Tibial nerve (tissue), 4 donors: ENCODE measurements at places on chromosomes 11 and 22.

DNA sequence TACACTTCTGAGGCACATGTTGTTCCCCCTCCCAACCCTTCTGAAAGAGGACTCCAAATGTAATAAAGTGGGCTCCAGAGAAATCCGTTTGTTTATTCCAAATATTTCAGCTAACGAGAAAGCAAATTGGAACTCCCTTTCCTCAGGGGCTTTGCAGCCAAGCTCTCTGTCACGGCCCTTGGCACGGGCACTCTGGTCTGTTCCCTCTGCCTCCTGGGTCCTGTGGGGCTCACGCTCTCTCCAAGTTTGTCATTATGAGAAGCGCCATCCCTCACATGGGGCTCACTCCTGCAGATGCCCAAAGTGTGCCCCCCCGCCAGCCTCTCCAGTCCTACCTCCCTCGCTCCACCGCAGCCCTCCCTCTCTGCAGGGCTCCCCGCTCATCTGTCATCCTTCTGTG is 125.4 kb upstream of the POU2AF2 start:
- no peak overlapping the region for H3K27ac ChIP-seq
- H3K4me3 ChIP-seq, result no peak overlapping the region
- no peaks in the 10 kb centered on the region for H3K4me1 ChIP-seq
- no peaks in the 10 kb centered on the region for H3K27me3 ChIP-seq

DNA sequence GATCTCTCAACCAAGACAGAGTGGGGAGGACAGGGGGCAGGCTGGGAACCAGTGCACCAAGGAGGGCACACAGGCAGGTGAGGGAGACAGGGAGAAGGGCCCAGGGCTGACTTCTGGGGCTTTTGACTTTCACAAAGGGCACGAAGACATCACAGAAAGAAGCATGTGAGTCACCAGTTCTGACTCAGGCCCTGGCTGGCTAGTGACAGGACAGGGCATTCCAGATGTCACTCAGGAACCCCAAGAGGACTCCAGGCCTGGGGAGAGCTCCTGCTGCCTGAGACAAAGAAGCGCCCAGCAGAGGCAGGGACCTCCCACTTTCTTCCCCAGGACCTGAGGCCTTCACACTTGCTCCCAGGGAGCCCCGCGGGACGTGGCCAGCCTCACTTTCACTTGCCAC is 497.2 kb downstream of the BUD13 start:
- no peaks in the 10 kb centered on the region for H3K4me1 ChIP-seq
- H3K36me3 ChIP-seq, result no peaks in the 10 kb centered on the region
- no peaks in the 10 kb centered on the region for H3K27me3 ChIP-seq
- no peak for DNase-seq

GRCh38 chr11:77066229-77067042 is at the start of gene CAPN5:
Gene CAPN5, plus strand, starts transcription at chr11:77066971. Its CDS starts 17,916 bp downstream, at chr11:77084887.
- H3K27ac ChIP-seq, result peak within 1 kb of the TSS; percentile 97
- H3K4me3 ChIP-seq, result peak within 1 kb of the TSS; percentile 65
- no peaks in the 10 kb centered on the region for H3K36me3 ChIP-seq
- DNase-seq, result peak; percentile 83
- H3K27me3 ChIP-seq, result no peaks in the 10 kb centered on the region

DNA sequence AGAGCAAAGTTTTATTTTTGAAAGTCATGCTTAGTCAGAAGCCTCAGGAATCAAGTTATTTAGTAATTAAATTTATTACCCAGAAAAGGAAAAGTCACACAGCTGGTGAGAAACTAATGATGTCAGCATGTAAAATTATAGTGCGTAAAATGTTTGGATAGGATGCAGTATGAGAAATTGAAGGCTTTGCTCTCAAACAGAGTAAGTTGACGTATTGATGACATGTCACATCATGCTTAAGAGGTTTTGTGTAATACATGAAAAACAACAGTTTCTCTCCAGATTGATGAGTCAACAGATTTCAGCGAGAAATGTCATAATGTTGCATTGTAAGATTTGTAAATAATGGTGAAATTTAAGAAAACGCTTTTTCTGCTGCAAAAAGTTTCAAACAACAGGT is 769.8 kb downstream of the METTL15 start:
- H3K27ac ChIP-seq, result no peak overlapping the region
- no peak for DNase-seq
- no peaks in the 10 kb centered on the region for H3K36me3 ChIP-seq
- no peaks in the 10 kb centered on the region for H3K27me3 ChIP-seq
- H3K4me1 ChIP-seq, result no peaks in the 10 kb centered on the region

DNA sequence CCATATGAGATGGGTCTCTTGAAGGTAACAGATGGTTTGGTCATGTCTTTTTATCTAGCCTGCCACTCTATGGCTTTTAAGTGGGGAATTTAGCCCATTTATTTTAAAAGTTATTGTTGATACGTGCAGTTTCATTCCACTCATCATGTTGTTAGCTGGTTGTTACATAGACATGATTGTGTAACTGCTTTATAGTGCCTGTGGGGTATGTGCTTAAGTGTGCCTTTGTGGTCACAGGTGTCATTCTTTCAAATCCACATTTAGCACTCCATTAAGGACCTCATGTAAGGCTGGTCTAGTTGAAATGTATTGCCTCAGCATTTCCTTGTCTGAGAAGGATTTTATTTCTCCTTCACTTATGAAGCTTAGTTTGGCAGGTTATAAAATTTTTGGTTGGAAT is 263.8 kb upstream of the LUZP2 start:
- no peaks in the 10 kb centered on the region for H3K4me1 ChIP-seq
- H3K4me3 ChIP-seq, result no peak overlapping the region
- H3K27me3 ChIP-seq, result no peaks in the 10 kb centered on the region
- DNase-seq, result no peak
- no peaks in the 10 kb centered on the region for H3K36me3 ChIP-seq

- no peaks in the 10 kb centered on the region for H3K36me3 ChIP-seq
- H3K4me3 ChIP-seq, result no peak overlapping the region
- no peaks in the 10 kb centered on the region for H3K27me3 ChIP-seq
- DNase-seq, result no peak
Measured at GRCh38 chr11:2797741-2798361, 87.7 kb downstream of the CDKN1C start.

DNA sequence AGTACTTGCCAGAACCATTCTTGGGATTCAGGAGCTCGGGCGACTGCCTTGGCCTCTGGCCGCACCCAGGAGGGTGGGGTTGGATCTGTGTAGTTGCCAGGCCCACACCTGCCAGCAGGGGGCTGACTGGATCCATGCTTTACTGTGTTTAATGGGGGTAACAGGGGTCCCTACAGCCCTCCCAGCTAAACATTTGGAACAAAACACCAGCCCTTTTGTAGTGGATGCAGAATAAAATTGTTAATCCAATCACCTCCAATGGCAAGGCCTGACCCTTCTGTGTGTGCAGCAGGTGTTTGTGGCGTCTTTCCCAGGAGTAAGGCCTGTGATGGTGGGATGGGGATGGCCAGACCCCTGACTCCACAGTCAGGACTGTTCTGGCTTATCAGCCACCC is 22.5 kb downstream of the SUN2 start:
- peaks cover 39% of the 10 kb centered on the region for H3K36me3 ChIP-seq
- peak overlapping the region; percentile 57 for H3K27ac ChIP-seq
- H3K4me3 ChIP-seq, result no peak overlapping the region
- H3K27me3 ChIP-seq, result no peaks in the 10 kb centered on the region

- no peak for DNase-seq
- no peaks in the 10 kb centered on the region for H3K27me3 ChIP-seq
- H3K4me3 ChIP-seq, result no peak overlapping the region
- no peaks in the 10 kb centered on the region for H3K36me3 ChIP-seq
Measured at GRCh38 chr11:128498721-128499245, 88.6 kb downstream of the ETS1 start.

GRCh38 chr11:72642884-72643522 is 31.2 kb downstream of the PDE2A start:
- H3K27ac ChIP-seq, result peak overlapping the region; percentile 68
- H3K27me3 ChIP-seq, result peaks cover 38% of the 10 kb centered on the region
- peaks cover 17% of the 10 kb centered on the region for H3K4me1 ChIP-seq
- no peaks in the 10 kb centered on the region for H3K36me3 ChIP-seq
- DNase-seq, result no peak

DNA sequence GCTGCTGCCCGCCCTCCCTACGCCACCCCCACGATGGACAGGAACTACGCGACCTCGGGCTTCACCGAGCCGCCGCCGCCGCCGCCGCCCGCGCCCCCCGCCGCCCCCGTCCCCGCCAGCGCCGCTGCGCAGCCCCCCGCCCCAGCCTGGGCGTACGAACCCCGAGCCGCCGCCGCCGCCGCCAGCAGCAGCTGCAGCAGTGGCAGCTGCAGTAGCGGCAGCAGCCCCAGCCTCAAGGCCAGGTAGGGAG is 407 bp downstream of the QSER1 start:
- no peak for DNase-seq
- peaks cover 11% of the 10 kb centered on the region for H3K4me1 ChIP-seq
- H3K27me3 ChIP-seq, result no peaks in the 10 kb centered on the region
- peak overlapping the region; percentile 99 for H3K4me3 ChIP-seq
- H3K27ac ChIP-seq, result peak overlapping the region; percentile 96
- no peaks in the 10 kb centered on the region for H3K36me3 ChIP-seq

- DNase-seq, result no peak
- peak overlapping the region; percentile 29 for H3K27ac ChIP-seq
- H3K27me3 ChIP-seq, result no peaks in the 10 kb centered on the region
- H3K4me1 ChIP-seq, result no peaks in the 10 kb centered on the region
Measured at GRCh38 chr22:46934746-46935491, 172.5 kb downstream of the TBC1D22A start.

DNA sequence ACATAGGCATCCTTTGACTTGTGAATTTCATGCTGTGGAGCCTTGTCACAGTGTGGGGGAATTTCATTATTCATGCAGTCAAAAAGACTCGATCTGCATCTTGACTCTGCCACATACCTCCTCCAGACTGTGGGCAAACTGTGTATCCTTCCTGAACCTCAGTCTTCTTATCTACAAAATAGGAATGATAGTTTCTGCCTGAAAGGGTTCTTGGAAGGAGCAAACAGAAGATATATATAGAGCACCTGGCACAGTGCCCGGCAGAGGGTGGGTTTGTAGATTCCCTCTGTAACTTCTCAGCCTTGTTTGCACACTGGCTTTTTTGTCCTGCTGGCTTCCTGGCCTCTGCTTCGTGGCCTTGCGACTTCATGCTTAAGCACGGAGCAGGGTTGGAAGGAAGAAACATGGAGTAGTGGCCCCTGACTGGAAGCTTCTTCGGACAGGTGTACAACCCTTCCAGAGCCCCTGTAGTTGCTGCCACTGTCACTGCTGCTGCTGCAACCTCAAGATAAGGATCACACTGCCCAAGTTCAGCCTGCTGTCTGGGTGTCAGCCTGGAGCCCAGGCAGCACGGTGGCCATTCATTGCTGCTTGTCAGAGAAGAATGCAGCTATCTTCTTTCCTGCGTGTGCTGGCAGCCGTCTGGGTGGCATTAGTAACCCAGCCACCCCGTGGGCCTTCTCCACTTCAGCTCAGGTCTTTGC is 106.4 kb downstream of the MICAL2 start:
- H3K27ac ChIP-seq, result no peak overlapping the region
- DNase-seq, result no peak
- peaks cover 33% of the 10 kb centered on the region for H3K4me1 ChIP-seq
- H3K27me3 ChIP-seq, result no peaks in the 10 kb centered on the region
- peaks cover 43% of the 10 kb centered on the region for H3K36me3 ChIP-seq

GRCh38 chr22:24338726-24339451 is 68.3 kb downstream of the SPECC1L start:
- peak overlapping the region; percentile 32 for H3K27ac ChIP-seq
- no peaks in the 10 kb centered on the region for H3K4me1 ChIP-seq
- DNase-seq, result no peak
- no peaks in the 10 kb centered on the region for H3K27me3 ChIP-seq

DNA sequence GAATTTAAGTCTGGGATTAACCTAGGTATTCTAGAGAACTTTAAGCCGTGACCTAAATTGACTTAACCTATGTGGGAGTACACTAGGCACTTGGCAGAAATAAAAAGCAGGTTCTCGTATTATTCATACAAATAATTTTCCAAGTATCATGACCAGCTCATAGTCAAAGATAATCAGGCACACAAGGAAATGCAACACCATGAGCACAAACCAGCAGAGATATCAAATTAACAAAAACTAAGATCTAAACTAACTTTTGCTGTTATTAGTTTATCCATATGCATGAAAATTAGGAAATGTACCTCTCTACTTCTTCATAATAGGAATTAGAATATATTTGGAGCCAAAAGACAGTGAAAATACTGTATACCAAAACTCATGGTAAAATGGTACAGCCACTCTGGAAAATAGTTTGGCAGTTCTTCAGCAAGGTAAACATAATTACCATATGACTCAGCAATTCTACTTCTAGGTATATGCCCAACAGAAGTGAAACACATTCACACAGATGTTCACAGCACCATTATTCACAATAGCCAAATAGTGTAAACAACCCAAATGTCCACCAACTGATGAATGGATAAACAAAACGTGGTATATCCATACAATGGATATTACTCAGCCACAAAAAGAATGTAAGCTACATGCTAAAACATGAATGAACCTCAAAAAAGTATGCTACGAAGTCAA is 154.1 kb downstream of the ENTHD1 start:
- no peaks in the 10 kb centered on the region for H3K36me3 ChIP-seq
- no peak for DNase-seq
- no peak overlapping the region for H3K4me3 ChIP-seq

DNA sequence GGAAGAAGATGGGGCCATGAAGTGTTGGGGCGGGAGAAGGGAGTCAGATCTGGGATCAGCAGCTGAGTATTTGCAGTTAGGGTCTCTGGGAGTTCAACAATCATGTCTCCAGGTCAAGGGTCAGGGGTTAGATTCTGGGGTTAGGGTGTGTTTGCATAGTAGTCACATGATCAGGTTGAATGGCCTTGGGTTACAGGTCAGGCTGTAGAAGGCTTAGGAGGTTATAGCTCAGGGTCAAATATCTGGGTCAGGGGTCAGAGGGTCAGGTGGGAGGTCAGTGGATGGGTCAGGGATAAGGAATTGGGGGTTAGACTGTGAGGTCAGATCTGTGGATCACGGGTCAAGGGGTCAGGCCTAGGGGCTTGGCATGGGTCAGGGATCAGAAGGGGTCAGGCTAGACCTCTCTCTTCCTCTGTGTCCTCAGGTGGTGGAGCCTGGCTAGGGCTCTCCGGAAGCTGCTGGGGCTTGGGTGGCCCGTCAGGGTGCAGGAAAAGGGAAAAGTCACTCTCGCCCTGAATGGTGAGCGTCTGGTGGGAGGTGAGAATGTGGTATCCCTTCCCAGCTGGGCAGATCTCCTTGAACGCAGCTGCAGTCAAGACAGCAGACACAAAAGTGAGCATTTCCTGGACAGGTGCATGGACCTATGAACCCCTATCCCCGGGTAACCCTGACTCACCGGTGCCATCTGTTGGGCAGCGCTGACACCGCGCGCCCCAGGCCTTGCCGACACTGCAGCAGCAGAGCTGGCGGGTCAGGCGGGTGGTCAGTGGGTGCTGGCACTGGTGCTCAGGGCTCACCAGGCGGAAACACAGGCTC is 6.4 kb downstream of the LTBP3 start:
- H3K27ac ChIP-seq, result peak overlapping the region; percentile 65
- H3K4me1 ChIP-seq, result peaks cover 35% of the 10 kb centered on the region
- H3K4me3 ChIP-seq, result no peak overlapping the region
- no peaks in the 10 kb centered on the region for H3K27me3 ChIP-seq
- no peak for DNase-seq
